ENCODE measurements at places on chromosomes 12 and 14.

- no peak for DNase-seq
These were observed 22.8 kb upstream of the MMP17 start for GRCh38 chr12:131805421-131805820.

DNA sequence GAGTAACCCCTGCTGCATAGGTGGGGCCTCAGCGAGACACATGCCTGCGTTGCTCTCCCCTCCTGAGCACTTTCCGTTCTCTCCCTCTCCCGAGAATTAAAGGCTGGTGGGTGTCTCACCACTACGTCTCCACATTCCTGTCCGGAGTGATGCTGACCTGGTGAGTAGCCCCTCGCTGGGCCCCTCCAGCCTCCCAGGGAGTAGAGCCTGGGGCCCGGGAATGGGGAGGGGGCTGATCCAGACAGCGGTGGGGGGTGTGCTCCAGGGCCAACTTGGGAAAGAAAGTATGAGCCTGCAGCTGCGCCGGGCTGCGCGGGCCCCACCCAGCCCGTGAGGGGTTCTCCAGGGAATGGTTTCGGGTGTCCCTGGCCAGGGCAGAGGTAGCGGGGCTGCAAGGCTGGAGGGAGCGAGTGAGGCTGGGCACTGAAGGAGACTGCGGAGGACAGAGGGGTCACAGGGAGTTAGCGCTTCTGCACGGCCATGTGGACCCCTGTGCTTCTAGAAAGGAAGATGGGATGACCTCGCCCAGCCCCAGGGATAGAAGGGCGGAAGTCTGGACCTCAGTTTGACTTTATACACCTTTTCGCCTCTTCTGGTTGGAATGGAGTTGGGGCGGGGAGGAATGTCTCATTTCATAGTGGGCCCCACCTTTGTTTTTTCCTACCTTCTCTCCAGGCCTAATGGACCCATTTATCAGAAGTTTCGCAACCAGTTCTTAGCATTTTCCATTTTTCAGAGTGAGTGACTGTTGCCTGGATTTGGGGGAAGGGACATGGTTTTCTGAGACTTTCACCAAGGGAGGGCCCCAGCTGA is 22.5 kb downstream of the RHOF start:
- no peak for DNase-seq

DNA sequence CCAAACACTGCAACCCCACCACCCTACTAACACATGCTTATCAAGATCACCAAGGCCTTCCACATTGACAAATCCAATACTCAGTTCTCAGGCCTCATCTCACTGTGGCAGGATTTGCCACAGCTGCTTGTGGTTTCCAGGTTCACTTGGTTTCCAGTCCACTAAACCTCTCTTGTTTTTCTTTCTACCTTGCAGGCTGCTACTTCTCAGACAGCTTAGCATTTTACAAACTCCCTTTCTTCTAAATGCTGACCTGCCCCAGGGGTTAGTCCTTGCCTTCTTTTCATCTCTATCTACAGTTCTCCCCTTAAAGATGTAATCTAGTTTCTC is 84.1 kb downstream of the BCAT1 start:
- no peak for DNase-seq

GRCh38 chr12:123427036-123427769 is 9.3 kb downstream of the RILPL2 start:
- no peak for DNase-seq

- DNase-seq: no peak
These were observed 5.3 kb downstream of the B4GALNT1 start for GRCh38 chr12:57627501-57628279.

- no peak for DNase-seq
These were observed 113.0 kb upstream of the RAP1B start for GRCh38 chr12:68497702-68498101.

DNA sequence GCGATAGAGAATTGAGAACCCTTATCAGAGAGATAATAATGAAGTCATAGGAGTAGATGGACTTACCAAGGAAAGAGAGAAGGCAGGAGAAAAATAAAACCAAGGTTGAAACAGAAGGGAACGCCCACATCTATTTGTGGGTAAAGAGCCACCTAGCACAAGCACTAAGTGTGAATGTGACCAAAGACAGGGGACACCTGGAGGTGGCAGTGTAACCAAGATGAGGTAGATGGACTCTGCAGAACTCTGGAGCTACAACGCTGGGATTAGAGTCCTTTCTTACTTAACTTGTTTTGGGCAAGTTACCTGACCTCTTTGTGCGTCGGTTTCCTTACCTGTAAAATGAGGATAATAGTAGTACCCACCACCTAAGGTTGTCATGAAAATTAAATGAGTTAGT is 101.9 kb downstream of the SLC5A8 start:
- no peak for DNase-seq

All from CD14-positive monocyte (primary cell).